ENCODE measurements at places on chromosomes 1 and 21. TPM values are rescaled to one million over a fixed set of nuclear protein-coding genes. Genes with fewer than 3 reads are reported as not detected.
A peak's percentile ranks its signal among the peaks of the same experiment; 100 is the strongest.

DNA sequence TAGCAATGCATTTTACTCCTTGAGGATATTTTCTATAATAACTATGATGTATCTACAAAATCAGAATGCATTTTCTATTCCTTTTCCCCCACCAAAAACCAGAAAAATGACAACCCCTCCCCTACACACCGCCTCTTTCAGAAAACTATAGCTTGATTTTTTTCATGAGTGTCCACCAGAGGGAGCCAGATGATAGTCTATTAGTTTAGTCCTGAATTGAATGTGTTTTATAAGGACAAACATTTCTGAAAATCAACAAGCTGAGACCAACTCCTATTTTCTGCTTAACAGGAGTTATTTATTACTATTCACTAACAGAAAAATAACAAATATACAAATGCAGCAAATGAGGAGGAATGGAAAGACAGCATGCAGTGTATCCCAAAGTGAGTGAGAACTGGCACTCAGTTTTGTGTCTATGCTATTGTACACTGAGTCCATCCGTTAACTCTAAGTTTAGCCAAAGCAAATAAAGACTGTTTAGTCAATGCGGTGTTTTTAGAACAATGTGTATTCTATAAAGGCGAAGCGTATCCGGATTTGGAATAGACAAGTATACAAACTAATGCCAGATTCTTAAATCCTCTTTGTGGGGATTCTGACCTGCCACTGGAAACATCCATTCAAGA, 182.6 kb downstream of the VAV3 start:
- peak; percentile 58 for DNase-seq

- no peak for DNase-seq
Measured at GRCh38 chr21:27110956-27111355, 144.1 kb upstream of the ADAMTS5 start.

Gene ANGPTL3
- not detected for total RNA-seq

- DNase-seq: no peak
Measured at GRCh38 chr1:18429654-18430053, 51.1 kb upstream of the KLHDC7A start.

DNA sequence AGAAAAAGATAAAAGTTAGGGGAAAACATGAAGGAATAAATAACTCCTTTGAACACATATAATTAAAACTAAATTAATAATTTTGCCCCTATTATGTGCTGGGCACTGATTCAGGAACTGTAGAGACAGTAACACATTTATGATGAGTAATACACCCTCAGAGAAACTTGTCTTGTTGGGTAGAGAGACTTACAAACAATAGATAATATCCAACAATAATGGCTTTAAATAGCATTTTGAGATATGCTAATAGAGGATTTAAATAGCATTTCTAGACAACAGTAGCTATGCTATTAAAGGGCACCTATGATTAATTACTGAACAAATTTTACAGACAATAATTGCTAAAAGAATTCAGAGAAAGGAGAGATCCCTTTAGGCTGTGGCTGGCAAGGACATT, 455.5 kb downstream of the NUF2 start:
- no peak for DNase-seq

- DNase-seq: no peak
Measured at GRCh38 chr1:84988588-84988987, 8.3 kb downstream of the MCOLN2 start.

GRCh38 chr1:2199042-2199810, 4.7 kb upstream of the FAAP20 start:
- DNase-seq: peak; percentile 83

GRCh38 chr1:230310381-230311163, 115.6 kb downstream of the PGBD5 start:
- DNase-seq: peak; percentile 46

Gene EVI5
- total RNA-seq: 27.7 TPM

Gene LENEP
- total RNA-seq: 0.72 TPM

Gene SLC44A5
- total RNA-seq: 0.29 TPM

- no peak for DNase-seq
Measured at GRCh38 chr1:159830722-159831121, 4.0 kb downstream of the SLAMF8 start.

Gene SERPINC1
- total RNA-seq: not detected

DNA sequence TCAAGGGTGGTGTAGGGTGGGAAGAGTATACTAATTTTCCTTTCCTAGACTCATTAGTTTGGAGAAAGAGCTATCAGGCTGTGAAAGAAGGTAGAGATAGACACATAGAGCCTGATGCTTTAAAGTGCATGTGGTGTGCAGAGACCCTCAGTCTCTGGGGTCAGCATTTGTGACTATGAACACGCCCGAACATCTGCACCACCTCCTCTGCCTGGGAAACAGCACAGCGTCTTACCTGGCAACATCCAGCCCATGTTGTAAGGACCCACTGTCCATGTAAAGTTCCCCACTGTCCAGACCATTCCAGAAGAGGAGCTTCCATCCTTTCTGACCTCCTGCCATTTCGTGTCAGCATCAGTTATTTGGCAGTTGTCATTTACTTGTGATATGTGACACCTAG, 83.4 kb downstream of the KCND3 start:
- DNase-seq: no peak

- DNase-seq: no peak
Measured at GRCh38 chr1:204780630-204781029, 90.0 kb upstream of the NFASC start.

GRCh38 chr1:28329395-28330153, 734 bp downstream of the MED18 start:
- DNase-seq: no peak

Gene BCL2L15
- 1.9 TPM for total RNA-seq

GRCh38 chr1:206635978-206636345, 626 bp downstream of the DYRK3 start:
- DNase-seq: no peak

Gene MACO1
- total RNA-seq: 15.6 TPM

DNA sequence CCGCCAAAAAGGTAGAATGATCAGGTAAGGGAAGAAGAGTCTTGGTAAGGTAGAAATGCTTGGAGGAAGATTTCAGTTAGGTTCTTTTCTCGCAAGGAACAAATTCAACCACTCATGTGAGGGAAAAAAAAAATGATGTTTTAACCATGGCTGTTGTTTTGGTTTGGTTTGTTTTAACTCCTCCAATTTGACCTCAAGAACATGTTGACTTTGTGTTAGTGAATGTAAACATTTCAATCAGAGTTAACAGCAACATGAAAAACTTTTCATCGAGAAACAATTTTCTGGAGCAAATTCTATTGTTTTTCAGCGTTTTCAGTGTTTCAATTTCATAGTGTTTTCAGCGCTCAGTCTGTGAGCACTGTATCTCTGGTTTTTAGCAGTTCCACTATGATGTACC, 49.0 kb upstream of the PROX1 start:
- DNase-seq: no peak

DNA sequence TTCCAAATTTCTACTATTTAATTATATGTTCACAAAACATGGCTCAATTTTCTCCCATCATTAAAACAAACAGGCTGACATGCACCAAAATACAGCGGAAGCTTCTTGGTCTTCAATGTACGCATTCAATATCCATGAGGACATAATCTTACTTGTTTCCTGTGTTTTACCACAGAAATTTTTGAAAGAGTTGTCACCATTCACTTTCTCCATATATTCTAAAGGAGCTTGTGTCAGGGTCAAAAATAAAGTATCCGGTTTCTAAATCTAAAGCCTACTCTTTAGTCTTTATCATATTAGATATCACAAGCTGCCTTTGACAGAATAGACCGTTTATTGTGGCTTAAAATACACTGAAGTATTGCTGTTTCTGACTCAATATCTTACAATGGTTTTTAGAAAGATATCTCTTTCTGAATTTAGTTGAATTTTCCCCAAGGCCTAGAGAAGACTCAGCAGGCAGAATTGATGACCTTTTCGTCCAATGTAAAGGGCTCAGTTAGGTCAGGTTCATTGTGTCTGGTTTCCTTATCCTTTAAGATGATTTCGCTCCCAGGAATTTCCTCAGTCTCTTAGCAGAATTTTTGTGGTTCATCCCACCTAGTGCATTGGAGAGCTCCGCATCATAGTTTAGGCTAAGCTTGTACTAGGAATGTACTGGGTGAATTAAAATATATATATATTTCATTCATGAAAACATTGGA, 717.2 kb downstream of the NCAM2 start:
- DNase-seq: no peak

Gene CNTN2
- total RNA-seq: not detected
